Upper lobe of right lung (tissue), 1 donor: ENCODE measurements at places on chromosomes 11 and 22.

GRCh38 chr11:77136074-77136473, 8.0 kb downstream of the MYO7A start:
- no peak for DNase-seq

DNA sequence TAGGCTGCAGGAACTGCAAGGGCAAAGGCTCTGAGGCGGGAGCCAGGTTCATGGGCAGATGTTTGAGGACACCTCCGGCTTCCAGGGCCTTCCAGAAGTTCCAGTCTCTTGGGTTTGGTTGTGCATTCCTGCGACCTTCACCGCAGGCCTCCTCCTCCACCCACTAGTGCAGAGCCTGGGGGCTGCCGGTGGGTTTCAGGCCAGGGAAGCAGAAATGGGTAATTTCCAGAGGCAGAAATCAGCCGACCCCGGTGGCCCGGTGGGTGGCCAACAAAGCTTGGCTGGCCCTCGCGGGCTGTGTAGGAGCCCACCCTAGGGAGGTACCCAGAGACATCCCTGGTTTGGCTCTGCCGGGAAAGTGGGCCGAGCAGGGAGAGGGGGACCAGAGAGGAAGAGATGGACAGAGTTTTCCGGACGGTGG, 417 bp upstream of the PHETA2 start:
- DNase-seq: no peak

DNA sequence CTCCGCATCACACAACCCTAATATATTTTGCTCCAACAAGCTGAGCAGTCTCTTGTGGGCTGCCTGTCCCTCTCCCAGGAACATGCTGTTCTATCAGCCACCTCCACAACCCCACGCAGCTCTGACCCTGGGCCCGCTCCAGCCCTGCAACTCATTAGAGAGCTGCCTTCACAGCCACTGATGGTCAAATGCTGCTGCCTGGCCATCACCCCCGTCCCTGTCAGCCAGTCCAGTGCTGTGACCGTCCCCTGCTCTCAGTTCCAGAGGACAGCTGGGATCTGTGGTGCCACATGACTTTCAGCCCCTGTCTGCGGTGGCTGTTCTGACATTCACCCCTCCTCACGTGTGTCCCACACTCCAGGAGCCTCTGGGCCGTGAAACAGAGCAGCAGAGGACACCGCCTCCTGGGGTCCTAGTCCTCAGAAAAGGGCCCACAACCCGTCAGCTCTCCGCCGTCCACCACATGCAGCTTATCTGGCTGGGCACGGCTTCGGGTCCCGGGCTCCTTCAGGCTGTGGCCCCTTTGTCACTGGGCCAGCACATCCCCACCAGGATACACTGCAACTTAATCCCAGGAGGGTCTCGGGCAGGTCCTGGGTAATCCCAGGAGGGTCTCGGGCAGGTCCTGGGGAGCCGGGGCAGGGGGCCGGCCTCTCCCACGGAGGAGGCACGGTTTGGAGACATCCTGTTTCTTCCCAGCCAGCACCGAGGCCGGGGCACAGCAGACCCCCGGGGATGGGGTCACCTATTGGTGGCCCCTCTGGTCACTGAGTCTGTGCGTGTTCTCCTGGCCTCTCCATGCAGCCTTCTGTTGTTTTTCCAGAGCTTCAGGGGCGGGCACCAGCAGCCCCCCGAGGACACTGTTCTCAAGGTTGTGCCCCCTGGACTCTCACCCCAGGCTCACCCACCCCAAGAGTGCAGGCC, 15.1 kb downstream of the CRELD2 start:
- peak; percentile 75 for DNase-seq

GRCh38 chr22:41446057-41446501, 522 bp downstream of the TOB2 start:
- peak; percentile 77 for DNase-seq

DNA sequence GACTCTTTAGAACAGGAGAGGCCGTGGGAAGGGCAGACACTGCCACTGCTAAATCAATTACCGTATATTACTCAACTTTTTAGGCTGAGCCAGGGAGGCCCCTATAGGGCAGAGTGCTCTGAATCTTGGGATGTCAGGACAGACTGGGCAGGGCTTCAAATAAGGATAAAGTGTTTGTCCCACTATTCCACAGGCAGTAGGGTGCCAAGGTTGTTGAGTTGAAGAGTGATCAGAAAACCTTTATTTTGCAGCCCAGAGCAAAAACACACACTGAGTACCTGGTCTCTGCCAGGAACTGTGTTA, 1.6 kb upstream of the B4GAT1 start:
- DNase-seq: no peak

DNA sequence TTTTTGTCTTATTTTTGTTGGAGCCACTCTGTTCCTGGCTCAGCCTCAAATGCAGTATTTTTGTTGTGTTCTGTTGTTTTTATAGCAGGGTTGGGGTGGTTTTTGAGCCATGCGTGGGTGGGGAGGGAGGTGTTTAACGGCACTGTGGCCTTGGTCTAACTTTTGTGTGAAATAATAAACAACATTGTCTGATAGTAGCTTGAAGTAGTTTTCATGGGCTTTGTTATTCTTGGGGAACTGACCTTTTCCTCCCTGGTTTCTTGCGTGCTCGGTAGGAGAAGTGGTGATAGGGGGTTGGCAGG, 6.0 kb upstream of the MCM5 start:
- no peak for DNase-seq

- DNase-seq: peak; percentile 81
These were observed 87.0 kb upstream of the BLID start for GRCh38 chr11:122202951-122203456.

- no peak for DNase-seq
These were observed 10.8 kb upstream of the HSPA8 start for GRCh38 chr11:123072762-123073161.

GRCh38 chr22:44461614-44462013, 36.4 kb downstream of the RTL6 start:
- DNase-seq: no peak

- DNase-seq: no peak
These were observed 231.7 kb downstream of the DYNC2H1 start for GRCh38 chr11:103340956-103341355.

- DNase-seq: peak; percentile 63
These were observed 34.1 kb downstream of the CD44 start for GRCh38 chr11:35173011-35173511.

- DNase-seq: peak; percentile 27
These were observed 60.5 kb upstream of the FGF3 start for GRCh38 chr11:69879729-69880005.

GRCh38 chr22:40797427-40797826, 21.7 kb downstream of the SLC25A17 start:
- no peak for DNase-seq

GRCh38 chr11:66851698-66852465, 5.0 kb upstream of the LRFN4 start:
- peak; percentile 65 for DNase-seq

- no peak for DNase-seq
These were observed 5.3 kb upstream of the RRAS2 start for GRCh38 chr11:14364322-14364721.

- DNase-seq: no peak
These were observed 7.5 kb downstream of the CRYBB1 start for GRCh38 chr22:26610072-26610958.

DNA sequence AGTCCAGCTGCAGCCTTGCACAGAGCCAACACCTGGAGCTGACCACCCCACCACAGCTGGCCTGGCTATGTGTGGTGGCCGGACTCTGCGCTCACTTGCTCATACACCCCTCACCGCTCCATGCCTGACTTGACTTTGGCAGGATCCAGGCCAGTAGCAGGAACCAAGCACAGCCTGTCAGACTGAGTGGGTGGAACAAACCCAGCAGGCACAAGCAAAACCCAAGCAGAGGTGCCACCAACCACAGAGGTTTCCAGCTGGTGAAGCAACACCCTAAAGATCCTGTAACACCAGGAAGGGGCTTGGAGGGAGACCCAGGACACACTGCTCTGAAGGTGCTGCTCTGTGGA, 44.9 kb upstream of the WNT11 start:
- DNase-seq: no peak

- no peak for DNase-seq
These were observed 1.8 kb upstream of the DENND5A start for GRCh38 chr11:9266926-9267325.

GRCh38 chr11:92123540-92123939, 101.1 kb upstream of the FAT3 start:
- no peak for DNase-seq

GRCh38 chr22:27170491-27170890, 513.1 kb downstream of the MIAT start:
- no peak for DNase-seq

DNA sequence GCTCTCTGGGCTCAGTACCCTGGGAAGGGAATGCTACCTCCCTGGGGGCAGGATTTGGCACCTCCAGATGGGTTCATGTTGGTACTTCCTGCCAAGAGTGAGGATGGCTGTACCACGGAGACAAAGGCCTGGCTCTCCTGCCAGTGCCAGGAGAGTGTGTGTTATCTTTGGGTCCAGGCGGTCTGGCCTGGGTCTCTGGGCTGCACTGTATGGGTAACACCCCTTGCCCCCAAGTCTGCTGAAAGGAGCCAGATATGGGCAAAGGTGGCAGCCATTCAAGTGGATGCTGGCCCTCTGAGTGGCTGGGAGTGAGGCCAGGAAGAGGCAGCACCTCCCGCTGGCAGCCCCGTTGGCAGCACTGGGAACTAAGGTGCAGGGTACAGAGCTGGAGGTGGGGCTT, 91.5 kb downstream of the NECTIN1 start:
- DNase-seq: no peak

- DNase-seq: no peak
These were observed 13.4 kb downstream of the PDGFB start for GRCh38 chr22:39231197-39231950.

- DNase-seq: peak; percentile 94
These were observed at the start of gene SSH3 for GRCh38 chr11:67303132-67303834. Gene SSH3, plus strand, starts transcription at chr11:67303530. Its CDS starts 96 bp downstream, at chr11:67303626.

- no peak for DNase-seq
These were observed 2.9 kb downstream of the NAGA start for GRCh38 chr22:42067671-42068251.

DNA sequence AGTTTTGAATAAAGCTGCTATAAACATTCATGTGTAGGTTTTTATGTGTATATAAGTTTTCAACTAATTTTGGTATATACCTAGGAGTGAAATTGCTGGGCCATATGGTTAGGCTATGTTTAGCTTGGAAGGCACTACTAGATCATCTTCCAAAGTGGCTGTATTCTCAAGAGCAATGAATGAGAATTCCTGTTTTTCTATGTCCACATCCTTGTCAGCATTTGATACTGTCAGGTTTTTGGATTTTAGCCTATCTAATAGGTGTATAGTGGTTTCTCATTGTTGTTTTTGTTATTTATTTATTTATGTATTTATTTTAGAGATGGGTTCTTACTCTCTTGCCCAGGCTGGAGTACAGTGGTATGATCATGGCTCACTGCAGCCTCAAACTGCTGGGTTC, 26.3 kb upstream of the CLTCL1 start:
- no peak for DNase-seq

DNA sequence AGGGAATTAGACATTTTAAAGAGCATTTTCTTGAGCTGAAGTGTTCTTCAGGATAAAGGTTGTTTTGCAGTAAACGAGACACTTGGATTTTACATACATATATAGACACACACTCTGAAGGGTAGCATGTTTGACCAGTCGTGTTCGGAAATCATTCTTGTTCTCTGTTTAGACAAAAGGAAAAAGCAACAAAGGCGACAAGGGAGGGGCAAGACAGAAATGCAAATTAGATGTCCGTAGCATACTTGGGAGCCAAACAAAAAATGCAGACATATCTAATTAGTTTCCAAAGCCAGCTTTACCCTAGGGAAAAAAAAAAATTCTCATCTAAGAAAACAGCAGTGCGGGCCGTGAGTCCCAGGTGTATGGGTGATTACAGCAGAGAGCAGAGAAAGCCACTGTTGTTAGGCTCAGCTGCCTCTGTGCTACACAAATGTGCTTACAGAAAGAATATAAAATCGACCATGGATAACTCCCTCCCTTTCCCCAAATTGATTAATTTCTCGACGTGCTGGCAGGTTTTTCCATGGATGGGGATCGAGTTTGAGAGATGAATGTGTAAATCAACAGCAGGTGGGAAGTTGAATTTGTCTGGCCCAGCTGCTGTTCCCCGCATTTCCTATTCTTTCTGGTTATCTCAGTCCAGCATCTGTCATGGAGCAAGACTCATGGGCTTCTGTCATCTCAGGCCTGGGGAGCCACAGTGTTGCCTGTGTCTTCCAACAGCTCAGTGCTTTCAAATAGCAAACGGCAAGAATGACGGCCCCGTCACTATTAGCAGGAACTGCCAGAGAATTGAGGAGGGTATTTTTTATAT, 176.5 kb upstream of the TTC12 start:
- DNase-seq: no peak

DNA sequence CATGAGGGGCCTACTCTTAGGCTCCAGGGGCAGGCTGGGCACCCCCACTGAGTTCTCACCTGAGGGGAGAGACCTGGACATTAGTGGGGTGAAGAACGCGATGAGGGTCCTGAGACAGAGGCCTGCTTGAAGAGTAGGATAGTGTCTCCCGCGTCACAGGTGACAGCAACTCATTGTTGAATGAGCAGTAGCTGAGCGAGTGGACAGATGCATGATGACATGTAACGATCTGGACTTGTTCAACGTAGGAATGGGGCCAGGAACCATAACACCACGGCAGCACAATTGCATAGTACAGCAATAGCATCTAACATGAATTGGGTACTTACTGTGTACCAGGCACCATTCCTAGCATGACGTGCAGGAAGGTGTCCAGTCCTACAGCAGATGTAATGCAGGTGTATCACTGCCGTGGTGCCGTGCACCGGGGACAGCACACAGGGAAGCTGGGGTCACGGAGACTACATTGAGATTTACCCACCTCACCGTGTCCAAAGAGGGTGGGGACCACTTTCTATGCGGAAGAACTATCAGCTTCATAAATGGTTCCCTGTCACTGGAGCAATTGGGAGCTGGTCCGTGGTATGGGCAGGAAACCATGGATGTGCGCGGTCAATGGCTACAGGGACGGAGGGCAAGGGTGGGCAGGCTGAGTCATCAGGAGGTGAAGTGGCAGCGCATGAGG, 1019.1 kb downstream of the TBC1D22A start:
- no peak for DNase-seq

GRCh38 chr11:130165601-130166456, 6.2 kb downstream of the ST14 start:
- no peak for DNase-seq

GRCh38 chr22:43237280-43237679, 50.3 kb upstream of the TTLL12 start:
- no peak for DNase-seq

DNA sequence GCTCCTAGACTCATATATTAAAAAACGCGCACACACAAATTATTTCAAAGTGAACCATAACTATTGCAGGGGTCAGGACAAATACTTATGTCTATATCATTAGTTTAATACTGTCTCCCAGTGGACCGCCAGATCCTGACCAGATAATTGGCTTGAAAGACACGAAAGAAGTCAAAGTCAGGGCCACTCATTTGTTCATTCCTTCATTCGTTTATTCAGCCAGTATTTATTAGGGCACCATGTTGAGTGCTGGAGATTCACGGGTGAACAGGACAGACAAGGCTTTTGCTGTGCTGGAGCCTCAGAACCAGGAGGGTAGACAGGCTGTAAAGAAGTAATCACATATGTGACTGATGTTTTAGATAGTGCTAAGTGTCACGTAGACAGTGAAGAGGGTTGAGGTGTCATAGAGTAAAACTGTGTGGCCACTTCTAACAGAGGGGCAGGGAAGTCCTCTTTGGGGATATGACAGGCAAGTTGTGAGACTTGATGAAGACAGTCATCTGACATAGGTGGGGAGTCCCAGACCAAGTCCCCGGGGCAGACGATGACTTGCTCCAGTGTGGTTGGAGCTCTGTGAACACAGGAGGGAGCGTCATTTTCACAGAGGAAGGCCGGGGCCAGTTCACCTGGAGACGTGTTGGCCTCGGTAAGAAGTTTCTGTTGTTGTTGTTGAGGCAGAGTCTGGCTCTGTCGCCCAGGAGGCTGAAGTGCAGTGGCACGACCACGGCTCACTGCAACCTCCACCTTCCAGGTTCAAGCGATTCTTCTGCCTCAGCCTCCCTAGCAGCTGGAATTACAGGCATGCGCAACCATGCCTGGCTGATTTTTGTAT, 25.9 kb downstream of the RBX1 start:
- DNase-seq: no peak
